ENCODE measurements at places on chromosomes 3 and 15.

DNA sequence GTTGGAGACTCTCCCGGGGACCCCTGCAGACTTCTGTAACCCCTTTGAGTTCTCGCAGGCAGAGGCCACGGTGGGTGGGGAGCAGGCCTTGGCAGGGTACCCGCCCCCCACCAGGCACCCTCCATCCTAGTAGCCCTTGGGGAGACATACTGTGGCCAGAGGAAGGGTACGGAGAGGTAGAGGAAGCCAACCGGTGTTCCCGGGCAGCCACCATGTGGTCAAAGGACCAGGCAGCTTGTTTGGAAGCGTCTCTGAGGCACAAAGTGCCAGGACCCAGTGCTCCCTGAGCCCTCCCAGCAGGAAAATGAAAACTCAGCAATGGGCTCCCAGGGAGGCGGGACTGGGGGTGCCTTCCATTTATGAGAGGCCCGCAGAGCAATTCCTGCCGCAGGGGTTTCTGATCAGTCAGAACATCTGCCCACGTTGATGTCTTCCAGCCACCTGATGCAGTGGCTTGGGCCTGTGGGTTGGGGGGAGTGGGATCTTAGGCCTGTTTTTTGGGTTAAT lies 53.0 kb upstream of the CGNL1 start:
- no peak for DNase-seq

GRCh38 chr3:12797124-12797891 lies 828 bp downstream of the CAND2 start:
- DNase-seq = no peak

DNA sequence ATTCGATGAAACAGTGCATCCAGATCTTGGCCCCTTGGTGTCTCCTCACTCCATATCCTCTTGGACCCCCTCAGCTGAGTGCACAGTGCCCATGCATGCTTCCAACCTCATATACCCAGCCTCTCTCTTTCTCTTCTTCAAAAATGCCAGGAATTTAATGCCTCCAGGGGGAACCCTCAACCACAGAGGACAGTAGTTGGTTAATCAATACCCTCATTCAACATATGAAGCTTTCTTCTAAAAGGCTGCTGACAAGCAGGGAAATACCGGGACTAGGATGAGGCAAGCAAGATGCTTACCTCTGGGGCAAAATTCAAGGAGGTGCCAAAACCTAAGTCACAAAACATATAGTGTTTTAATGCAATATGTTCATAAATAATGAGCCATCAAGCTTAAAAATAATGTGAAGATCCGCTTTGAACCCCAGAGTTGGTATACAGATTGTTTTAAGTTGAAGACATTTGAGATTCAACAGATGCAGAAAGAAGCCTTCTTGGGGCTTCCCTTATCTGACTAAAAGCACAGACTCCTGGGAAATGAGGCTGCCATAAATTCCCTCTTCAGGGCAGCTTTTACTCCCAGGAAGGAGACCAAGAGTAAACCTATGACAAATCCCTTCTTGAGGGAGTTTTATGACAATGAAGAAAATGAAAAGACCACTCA lies 48.2 kb upstream of the FHIT start:
- DNase-seq = no peak

GRCh38 chr3:41362638-41363559 lies 163.6 kb downstream of the CTNNB1 start:
- DNase-seq = no peak

- DNase-seq = no peak
Observed at GRCh38 chr3:10982782-10983181, 9.8 kb upstream of the SLC6A1 start.

DNA sequence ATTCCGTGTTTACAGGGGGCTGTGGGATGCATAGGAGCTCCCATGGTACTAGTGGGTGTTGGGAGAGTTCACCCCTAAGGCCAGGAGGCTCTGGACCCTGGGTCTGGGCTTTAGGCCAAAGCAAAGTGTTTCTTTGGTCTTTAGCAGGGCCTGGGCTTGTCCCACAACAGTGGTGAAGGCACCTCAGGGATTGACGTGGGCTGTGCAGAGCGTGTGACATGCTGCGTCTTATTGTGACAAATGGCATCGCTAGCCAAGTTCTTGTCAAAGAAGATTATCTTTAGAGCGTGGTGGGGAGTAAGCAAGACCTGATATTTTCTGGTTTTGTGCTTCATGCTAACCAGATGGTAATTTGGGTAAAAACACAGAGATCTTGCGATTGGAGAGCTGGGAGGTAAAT lies 170.1 kb downstream of the APBA2 start:
- DNase-seq = no peak

GRCh38 chr3:104523136-104523535 lies 843.6 kb upstream of the ALCAM start:
- DNase-seq = no peak

- no peak for DNase-seq
Observed at GRCh38 chr3:40237159-40237558, 72.3 kb upstream of the EIF1B start.

- no peak for DNase-seq
Observed at GRCh38 chr15:37574985-37575384, 359.5 kb upstream of the TMCO5A start.

DNA sequence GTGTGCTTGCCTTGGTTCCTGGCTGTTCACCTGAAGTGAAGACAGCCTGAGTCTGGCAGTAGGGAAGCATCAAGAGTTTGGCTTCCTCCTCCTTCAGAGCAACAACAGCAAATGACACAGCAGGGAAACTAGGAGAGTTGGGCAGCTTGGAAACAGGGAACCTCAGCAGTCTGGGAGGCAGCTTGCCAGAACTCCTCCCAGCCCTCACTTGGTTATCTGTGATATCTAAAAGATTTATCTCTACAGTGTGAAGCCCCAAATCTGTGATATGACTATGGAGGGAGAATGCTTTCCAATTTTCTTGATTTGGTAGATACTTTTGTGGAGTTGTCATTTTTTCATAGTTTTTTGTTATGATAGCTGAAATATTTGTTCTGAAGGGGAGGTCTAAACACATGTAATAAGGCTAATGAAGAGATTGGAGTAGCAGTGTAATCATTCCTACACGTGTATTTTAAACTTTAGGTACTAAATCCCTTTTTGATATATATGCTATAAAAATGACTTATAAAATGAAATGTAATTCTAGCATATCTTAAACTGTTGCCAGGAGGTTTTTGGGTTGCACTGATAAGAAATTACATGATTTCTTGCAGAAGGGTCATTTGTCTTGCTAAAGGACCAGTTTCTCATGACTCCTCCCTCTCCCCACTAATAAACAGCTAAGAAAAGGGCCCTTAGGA lies 20.8 kb downstream of the UBE2E1 start:
- DNase-seq = no peak

GRCh38 chr3:47245271-47245670 lies 37.3 kb downstream of the KIF9 start:
- DNase-seq = no peak

GRCh38 chr3:39050029-39050428 lies 1.7 kb downstream of the SCN11A start:
- no peak for DNase-seq

DNA sequence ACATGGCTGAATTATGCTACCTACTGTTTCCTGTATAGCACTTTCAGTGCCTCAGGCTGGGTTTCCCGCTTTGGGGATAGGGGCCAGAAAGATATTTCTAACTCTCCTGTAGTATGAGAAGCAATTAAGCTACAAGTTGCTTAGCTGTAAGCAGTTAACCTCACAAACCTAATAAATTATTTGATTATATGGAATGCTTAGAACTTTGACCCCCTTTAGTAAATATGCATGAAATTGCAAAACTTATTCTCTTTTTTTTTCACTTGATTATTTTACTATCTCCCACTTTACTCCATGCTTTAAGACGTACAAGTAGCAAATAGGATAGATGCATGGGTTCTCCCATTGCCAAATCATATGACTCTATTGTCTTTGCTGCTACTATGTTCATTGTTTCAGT lies 27.5 kb upstream of the CHMP2B start:
- no peak for DNase-seq

DNA sequence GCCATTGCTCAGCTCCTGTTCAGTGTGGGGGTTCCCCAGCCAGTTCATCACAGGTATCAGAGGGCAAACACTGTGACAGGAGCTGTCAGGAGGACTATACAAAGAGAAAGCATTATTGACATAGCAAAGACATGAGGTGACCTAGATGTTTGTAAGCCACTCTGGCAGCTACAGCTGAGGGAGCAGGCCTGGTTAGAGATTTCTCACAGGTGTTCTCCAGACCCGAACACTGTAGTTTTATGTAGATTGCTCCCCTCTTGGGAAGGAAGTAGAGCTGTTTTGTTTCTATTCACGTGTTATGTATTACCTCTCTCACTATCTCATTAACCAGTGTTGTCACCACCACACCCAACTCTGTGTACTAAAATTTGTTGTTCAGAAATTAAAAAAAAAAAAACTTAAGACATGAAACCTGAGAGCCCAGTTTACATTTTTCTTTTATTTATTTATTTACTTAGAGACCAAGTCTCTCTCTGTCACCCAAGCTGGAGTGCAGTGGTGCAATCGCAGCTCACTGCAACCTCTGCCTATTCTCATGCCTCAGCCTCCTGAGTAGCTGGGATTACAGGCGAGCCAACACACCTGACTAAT lies 123.7 kb downstream of the RBPMS2 start:
- DNase-seq = peak; percentile 38

Measured in stimulated activated CD8-positive, alpha-beta memory T cell treated with anti-CD3 and anti-CD28 coated beads, Interleukin-4, amount 100 ng/mL, for 48 hours (primary cell).